Kidney glomerular epithelial cell (primary cell): ENCODE measurements at places on chromosomes 1 and 21.

GRCh38 chr1:100347009-100347966 is 5.0 kb upstream of the CDC14A start:
- DNase-seq = no peak

GRCh38 chr1:60152891-60153290 is 79.3 kb upstream of the C1orf87 start:
- no peak for DNase-seq

DNA sequence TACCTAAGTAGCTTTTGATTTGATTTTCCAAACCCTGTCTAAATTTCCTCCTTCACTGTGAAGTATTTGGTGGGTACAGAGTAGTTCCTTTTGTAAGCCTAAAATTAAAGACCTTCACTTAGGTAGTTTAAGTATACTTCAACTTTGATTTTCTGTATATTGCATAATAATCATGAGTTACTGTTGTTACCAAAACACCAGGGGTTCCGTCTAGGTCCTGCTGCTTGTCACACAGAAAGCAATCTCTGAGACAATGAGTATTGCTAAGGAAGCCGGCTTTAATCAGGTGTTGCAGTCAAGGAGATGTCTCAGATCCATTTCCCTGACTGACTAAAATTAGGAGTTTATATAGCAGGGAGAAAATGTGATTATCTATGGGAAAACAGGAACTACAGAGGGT is 15.3 kb downstream of the RPS6KC1 start:
- DNase-seq = no peak

DNA sequence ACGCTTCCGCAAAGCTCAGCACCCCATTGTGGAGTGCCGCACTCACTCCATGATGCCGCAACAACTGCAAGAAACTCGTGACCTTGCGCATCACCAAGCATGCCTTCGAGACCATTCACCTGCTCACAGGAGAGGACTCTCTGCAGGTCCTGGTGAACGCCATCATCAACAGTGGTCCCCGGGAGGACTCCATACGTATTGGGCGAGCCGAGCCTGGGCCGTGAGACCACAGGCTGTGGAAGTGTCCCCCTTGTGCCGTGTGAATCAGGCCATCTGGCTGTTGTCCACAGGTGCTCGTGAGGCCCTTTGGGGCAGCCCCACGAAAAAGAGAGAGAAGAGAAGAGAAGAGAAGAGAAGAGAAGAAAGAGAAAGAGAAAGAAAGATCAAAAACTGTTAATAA is 23.2 kb downstream of the SPATA45 start:
- no peak for DNase-seq

DNA sequence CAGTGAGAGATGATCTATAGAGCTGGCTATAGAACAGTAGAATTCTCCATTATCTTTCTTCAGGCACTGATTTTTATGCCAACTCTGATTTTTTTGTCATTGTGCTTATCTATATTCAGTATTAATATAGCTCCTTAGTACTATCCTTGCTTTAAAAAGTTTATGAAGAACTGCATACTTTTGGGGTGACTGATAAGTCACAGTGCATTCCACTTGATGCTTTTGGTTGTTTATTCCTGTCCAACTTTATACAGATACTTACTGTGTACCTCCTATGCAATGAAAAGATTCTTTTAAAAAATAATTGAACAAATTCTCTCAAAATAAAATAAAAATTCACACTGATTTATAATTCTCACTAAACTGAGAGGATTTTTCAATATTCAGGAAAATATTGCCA is 71.6 kb downstream of the COL24A1 start:
- no peak for DNase-seq

GRCh38 chr1:29632806-29633615 is 396.7 kb downstream of the PTPRU start:
- DNase-seq = no peak

- DNase-seq = no peak
Observed at GRCh38 chr1:40057310-40058030, 16.9 kb downstream of the CAP1 start.

GRCh38 chr1:88462488-88463261 is 221.4 kb upstream of the PKN2 start:
- no peak for DNase-seq

DNA sequence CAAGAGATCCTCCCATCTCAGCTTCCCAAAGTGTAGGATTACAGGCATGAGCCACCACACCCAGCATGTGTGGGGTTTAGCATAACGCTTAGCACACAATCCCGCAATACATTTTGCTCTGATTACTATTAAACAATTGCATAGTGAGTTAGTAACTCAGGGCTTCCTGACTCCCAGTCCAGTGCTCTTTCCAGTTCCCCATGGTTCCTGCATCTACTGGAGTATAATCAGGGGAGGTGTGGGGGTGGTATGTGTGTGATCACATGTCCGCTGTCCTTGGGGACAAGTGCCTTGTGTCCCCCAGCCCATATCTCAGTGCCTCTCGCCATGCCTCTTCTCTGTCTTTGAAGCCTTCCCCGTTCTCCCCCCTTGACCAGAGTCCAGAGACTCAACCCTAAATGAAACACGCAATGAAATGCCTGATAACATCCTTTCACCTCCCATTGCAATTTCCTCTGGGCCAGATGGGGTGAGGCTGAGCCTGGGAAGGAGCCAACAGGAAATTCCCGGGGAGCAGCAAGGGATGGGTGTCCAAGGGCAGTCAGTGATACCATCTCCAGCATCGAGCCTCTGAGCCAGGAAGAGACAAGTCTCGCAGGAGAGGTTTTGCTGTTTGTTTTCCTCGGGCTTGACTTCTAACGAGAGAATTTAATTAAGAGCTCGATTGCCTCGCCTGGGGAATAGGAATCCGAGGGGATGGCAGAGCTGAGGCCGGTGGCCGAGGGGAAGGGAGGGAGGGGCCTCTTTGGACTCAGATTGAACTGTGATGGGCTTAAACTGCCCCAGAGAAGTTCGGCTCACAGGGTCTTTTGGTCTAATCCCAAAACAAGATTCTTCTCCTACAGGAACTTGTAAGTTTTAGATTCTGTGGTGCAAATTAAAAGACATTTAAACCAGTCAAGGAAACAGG is 7.7 kb upstream of the HTR1D start:
- DNase-seq = peak; percentile 5

DNA sequence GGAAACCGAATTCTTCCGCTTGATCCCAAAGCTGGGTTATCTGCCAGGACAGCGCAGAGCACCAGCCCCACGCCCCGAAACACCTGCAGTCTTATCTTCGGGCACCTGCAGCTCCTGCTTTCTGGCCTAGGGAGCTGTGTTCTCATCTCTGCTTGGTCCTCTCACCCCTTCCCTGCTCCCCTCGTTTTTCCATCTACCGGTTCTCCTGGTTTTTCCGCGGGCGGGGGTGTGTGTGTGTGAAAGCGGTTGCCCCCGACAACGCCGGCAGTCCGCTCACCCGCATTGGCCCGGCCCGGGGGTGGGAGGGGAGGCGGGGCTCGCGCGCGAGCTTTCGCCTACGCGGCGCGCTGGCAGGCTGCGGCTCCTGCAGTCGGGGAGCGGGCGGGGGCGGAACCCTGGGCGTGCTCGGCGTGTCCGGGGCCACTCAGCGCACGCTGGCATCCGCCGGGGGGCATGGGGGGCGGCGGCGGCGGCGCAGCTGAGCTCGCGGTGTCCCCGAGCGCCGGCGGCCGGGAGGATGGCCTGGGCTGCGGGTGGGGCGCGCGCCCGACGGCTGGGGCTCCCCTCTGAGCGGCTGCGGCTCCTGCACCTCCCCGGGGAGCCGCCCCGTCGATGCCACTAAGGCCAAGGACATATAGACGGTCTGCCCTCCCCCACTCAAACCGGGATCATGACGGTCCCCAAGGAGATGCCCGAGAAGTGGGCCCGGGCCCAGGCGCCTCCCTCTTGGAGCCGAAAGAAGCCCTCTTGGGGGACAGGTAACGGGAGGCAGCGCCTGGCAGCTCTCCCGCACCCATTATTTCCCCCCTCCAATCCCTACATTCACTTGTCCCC is 3.2 kb downstream of the ATP8B2 start:
- DNase-seq = no peak

DNA sequence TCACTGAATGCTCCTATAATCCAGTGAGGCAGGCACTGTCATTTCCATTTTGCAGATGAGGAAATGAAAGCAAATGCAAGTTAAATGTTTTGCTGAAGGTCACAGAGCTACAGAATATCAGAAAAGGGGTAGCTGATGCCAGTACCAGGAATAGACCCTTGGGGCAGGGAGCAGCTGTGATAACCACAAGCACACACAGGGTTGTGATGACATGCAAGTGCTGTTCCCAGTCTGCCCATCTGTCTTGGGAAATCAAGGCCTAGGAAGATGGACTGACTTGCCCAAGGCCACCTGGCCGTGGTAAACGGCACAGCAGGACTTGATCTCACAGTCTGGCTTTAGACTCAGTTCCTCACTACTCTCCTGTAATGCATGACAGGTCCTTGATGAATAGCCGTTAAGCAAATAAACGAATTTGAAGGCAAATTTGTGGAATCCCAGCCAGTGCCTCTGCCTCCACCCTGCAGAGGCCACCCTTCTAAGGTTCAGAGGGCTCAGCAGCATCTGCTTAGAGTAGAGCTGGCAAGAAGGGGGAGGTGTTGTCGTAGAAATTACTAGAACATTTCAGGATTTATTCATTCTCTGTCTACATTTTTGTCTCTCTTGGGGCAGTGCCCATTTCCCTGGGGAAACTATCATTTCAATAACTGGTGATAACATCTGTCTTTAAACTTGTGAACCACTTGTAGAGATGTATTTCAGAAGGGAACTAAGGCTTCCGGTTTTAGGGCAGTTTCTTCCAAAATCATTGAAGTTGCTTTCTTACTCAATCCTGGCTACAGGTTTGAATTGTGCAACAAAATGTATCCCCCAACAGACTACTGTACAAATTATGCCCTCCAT is 53.2 kb upstream of the MRPS6 start:
- no peak for DNase-seq

DNA sequence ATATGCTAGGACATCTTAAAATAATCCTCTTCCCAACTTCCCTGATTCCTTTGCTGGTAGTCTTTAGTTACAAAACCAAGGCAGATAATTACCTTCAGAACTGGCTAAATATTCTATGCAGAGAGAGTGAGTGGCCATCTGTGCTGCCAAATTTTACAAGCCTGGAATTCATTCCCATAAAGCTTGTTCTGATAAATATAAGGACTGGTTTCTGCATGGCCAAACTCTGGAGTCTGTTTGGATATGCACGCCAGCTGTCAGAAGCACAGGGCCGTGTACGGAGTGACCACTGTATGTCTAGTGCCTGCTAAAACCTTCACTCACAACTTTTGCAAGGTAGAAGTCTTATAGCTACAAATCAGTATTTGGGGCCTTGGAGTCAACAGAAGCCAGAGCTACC is 66.5 kb upstream of the RAVER2 start:
- no peak for DNase-seq

DNA sequence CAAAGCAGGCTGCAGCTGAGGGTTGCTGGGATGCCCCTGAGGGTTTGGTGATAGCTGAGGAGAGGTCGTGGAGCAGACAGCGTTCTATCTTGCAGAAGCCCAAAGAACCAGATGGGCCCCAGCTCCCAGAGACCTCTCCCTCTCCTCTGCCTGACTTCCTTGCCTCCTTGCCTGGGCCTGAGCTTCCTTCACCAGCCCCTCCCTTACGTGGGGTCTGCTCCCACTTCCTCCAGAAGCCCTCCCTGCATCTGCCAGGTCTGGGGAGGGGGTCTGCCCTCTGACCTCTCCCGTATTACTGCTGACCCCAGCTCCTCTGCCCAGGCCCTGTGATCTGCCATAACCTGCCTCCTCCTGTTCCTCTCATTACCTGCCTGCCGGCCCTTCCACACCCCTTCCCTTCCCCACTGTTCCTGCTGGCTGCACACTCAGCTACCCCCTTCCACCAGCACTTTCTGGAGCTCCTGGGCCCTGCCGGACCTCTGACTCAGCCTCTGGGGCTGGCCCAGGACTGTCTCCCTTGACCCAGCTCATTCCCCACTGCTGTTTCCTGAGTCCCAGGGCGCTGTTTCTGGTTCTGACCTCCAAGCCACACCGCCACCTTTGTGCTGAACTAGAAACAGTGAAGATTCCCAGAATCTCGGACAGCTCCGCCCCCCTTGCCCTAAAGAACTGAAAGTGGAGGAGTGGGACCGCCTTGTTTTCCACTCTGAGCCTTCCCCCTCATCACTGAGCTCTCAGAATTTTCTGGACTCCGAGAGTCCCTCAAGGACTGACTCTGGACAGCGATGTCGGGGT is 237.7 kb upstream of the C1orf174 start:
- DNase-seq = no peak

GRCh38 chr1:155080312-155081228 is 1.9 kb downstream of the EFNA3 start:
- no peak for DNase-seq

GRCh38 chr1:8211883-8212579 is 105.9 kb upstream of the SLC45A1 start:
- peak; percentile 68 for DNase-seq

DNA sequence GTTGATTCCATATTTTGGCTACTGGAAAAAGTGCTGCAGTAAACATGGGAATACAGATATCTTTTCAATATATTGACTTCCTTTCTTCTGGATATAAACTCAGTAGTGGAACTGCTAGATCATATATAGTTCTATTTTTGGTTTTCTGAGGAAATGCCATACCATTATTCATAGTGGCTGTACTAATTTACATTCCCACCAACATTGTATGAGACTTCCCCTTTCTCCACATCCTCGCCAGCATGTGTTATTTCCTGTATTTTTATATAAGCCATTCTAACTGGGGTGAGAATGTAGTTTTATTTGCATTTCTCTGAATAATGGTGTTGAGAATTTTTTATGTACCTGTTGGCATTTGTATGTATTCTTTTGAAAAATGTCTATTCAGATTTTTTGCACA is 385.2 kb downstream of the NUF2 start:
- no peak for DNase-seq

- no peak for DNase-seq
Observed at GRCh38 chr21:42424914-42425541, 21.3 kb downstream of the UBASH3A start.

GRCh38 chr1:47577303-47578025 is 139.6 kb downstream of the FOXD2 start:
- DNase-seq = no peak

- DNase-seq = no peak
Observed at GRCh38 chr1:117633423-117633822, 27.6 kb downstream of the TENT5C start.

GRCh38 chr1:234607109-234608024 is 2.6 kb downstream of the IRF2BP2 start:
- peak; percentile 35 for DNase-seq

GRCh38 chr1:152036267-152037216 is at the start of gene S100A11:
Gene S100A11, minus strand, starts transcription at chr1:152037004. Its CDS starts 89 bp downstream, at chr1:152036915.
- peak; percentile 78 for DNase-seq

- DNase-seq = peak; percentile 68
Observed at GRCh38 chr1:245409341-245410195, 254.8 kb downstream of the KIF26B start.

- DNase-seq = no peak
Observed at GRCh38 chr1:210910020-210910575, 223.8 kb downstream of the KCNH1 start.

- no peak for DNase-seq
Observed at GRCh38 chr1:31763671-31764311, 349 bp downstream of the ADGRB2 start.

GRCh38 chr1:58966103-58966916 is 182.5 kb upstream of the JUN start:
- no peak for DNase-seq

DNA sequence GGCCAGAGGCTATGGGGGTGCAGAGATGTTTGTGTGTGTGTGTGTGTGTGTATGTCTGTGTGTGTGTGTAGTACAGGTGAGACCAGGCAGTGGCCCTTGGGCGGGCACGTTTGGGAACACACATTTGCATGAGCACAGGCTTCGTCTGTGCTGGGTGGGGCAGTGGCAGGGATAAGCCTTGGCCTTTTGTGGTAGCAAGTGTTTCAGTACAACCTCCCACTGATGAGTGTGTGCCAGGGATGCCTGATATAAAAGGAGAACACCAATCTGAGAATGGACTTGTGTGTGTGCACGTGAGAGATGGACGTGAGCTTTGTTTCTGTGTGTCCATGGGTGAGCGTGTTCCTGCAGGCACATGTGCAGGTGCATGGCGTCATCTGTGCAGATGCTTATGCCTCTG is 3.0 kb downstream of the NTRK1 start:
- DNase-seq = no peak
